ENCODE measurements at places on chromosomes 5 and 9.
A peak's percentile ranks its signal among the peaks of the same experiment; 100 is the strongest.

GRCh38 chr5:135170500-135170899 lies 136.5 kb upstream of the PITX1 start:
- no peak for DNase-seq

GRCh38 chr5:154829181-154829588 lies 21.2 kb downstream of the FAXDC2 start:
- DNase-seq = no peak

DNA sequence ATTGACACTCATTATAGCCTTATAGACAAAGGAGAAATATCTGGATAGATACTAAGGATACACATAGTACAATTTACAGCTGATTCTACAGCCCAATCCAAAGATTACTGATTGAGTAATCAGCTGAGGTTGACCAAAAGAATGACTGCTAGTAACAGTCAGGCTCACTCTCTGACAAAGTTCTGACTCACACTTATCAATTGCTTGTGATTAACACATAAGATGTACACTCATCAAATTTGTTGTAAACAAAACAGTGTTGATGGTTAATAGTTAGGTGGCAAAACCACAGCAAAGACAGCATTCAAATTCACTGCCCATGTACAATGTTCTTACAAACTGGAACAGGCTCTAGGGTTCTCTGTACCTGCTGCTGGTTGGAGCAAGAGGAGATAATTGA lies 422.7 kb downstream of the TLE1 start:
- no peak for DNase-seq

- no peak for DNase-seq
Measured at GRCh38 chr9:86764221-86764624, 183.1 kb downstream of the GAS1 start.

GRCh38 chr5:52738095-52738506 lies 49.6 kb upstream of the ITGA1 start:
- DNase-seq = no peak

- no peak for DNase-seq
Measured at GRCh38 chr5:73007051-73007450, 51.2 kb downstream of the FCHO2 start.

GRCh38 chr9:128553728-128554127 lies 1.3 kb downstream of the SPTAN1 start:
- DNase-seq = no peak

- no peak for DNase-seq
Measured at GRCh38 chr5:83283761-83284160, 187.8 kb upstream of the VCAN start.

GRCh38 chr5:157799578-157799977 lies 56.1 kb downstream of the LSM11 start:
- no peak for DNase-seq

GRCh38 chr9:112049811-112050516 lies 125.1 kb downstream of the SUSD1 start:
- no peak for DNase-seq

DNA sequence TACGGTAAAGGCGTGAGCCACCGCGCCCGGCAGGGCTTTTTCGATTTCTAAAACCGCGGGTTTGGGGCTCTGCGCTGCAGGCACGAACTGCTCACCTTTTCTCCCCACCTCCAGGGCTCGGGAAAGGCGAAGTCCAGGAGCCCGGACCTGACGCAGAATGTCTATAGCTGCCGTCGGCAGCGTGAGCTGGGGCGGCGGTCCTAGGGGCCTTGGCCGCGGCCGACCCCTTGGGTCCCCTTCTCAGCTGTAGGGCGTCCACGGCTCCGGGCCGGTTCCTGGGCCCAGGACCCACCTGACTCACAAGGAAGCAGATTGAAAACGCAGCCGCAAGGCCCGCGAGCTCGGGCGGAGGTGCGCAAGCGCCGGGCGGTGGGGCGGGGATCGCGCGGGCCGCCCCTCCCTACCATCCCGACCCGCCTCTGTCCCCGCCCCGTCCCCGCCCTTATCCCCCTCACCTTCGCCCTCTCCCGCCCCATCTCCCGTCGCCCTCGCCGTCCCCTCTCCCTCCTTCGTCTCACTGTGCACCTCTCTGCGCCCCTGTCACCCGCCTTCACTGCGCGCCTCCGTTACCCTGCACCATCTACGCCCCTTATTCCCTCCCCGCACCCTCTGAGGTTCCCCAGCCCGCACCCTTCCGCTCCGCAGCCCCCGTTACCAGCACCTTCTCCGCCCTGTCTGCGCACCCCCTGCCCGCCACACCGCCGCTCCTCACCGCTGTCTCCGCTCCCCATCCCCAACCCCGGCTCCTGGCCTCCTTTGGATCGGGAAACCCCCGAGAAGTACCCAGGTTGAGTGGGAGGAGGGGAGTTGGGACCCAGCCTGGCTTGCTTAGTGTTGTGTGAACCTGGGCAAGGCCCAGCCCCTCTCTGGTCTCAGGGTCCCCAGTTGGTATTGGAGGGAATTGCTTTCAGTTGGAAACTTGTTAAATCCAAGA lies at the start of gene HDHD3:
HDHD3 (minus strand) TSS at position 353 of the 934 bp plus-strand sequence. CDS start 2,632 bp downstream, outside the sequence.
- DNase-seq = peak; percentile 78

DNA sequence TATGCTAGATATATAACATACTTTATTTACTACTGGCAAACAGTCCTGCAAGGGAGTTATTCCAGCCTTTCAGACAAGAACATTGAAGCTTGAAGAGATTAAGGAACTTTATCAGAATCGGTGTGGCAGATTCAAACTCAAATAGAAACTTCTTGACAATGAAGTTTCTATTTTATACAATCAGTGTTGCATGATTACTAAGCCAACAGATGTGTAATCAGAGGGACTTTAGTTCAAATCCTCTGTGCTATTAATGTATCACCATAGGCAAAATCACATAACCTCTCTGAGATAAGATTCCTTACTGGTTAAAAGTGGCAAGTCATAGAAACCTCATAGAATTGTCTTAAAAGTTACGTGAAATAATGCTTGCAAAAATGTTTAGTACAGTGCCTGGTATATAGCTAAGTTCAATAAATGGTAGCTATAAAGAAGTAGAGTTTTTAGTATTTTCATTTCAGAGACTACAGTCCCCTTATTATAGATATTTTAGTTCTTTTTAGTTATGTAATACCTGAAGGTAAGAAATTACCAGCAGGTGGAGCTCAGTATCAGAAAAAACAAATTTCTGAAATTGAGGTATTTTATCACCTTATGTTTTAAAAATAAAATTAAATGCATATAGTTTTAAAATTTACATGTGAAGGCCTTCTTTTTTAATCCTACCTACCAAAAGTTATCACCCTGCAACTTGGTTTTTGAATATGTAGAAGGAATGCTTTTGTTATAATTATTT lies 172.1 kb downstream of the FER start:
- DNase-seq = no peak

DNA sequence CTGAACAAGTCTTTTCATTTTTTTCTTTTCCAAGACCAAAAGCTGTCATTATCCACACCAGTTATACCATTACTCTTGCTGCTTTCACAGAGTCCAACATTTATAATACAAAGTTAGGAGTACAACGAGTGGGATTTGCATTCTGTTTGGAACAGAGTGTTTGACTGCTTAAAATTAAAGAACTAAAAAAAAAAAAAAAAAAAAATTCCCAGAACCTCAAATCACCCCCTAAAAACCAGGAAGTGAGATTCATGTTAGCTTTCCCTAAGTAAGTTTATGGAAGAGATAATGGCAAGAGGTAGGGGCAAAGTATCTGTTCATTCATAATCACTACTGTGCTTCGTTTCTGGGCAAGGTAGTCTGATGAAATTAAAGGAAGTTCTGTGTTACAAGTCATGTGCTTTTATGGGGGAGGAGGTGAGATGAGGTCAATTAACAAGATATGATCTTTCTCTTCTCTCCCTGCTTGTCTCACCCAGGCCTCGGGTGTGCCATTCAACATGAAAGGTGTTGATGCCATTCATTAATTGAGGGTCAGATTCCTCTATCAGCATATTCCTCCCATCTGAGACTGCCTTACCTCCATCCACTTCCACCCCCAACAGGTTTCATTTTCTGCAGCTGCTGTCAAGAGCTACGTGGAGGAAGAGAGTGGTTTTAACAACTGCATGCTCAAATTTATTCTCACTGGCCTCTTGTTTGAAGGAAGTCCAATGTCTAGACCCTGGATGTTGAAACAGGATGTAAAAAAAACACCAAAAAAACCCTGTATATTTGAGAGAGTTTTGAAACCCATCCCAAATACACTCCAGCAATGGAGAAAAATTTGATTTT lies 58.1 kb downstream of the MARCHF3 start:
- DNase-seq = no peak

DNA sequence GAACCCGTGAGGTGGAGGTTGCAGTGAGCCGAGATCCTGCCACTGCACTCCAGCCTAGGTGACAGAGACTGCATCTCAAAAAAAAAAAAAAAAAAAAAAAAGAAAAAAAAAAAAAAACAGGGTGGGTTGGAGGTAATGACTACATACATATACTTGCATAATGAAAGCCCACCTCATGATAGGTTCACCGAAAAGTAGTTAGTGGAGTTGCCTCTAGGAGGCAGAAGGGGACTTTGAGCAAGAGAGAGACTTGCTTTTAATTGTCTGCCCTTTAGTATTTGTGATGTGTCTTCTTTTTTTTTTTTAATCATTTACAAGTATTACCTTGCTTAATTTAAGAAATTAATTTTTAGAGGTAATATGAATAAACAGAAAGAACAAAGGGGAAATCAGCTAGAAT lies 99.8 kb downstream of the PPARGC1B start:
- no peak for DNase-seq

DNA sequence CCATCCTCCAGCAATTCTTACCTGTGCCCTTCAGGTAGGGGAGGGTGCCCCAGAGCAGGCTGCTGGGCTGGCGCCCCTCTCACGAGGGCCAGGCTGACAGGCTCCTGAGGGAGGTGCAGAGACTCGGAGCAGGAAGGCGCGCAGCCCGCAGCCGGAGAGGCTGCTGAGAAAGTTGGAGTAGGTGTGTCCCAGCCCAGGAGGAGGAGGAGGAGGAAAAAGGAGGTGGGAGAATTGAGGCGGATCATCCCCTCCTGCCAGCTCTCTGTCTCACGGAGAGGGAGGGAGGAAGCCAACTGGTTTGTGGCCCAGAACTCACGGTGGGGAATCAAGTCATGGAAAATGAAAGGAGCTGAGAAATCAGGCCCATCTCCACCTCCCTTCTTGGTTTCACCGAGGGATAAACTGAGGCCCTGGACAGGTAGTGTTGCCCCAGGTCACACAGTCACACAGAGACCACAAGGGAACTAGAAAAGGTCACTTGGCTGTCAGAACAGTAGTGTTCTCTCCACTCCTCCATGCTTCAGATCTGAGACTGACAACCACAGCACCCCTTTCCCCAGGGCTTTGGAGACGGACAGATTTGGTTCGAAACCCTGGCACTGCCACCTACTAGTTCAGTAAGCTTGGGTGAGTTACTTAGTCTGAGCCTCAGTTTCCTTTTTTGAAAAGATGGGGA lies at the start of gene FAT2:
FAT2 (minus strand) TSS at position 188 of the 676 bp plus-strand sequence. CDS start 22,400 bp downstream, outside the sequence.
- no peak for DNase-seq

DNA sequence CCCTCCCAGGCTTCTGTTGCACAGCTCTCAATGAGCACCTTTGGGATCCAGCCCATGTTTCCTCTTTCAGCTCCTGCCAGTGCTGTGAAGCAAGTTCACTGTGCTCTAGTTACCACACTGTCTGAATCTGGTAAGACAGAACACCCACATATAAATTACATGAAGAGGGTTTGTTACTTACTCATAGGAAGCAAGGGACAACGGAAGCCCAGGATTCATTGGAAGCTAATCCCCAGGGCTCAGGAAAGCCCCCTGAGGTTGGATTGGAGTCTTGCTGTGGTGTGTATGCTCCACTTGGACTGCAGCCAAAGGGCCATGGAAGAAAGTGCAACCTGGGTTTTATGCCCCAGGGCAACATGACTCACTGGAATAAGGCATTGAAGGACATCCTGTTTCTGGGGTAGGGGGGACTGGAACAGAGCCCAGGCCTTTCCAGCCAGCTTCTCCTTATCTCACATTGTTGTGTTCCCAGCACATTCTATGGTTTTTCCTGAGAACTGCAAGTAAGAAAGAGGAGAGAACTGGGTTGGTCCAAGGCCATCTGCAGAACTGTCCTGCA lies 15.6 kb upstream of the CLK4 start:
- DNase-seq = no peak

- no peak for DNase-seq
Measured at GRCh38 chr9:15433191-15433590, 10.5 kb downstream of the SNAPC3 start.

DNA sequence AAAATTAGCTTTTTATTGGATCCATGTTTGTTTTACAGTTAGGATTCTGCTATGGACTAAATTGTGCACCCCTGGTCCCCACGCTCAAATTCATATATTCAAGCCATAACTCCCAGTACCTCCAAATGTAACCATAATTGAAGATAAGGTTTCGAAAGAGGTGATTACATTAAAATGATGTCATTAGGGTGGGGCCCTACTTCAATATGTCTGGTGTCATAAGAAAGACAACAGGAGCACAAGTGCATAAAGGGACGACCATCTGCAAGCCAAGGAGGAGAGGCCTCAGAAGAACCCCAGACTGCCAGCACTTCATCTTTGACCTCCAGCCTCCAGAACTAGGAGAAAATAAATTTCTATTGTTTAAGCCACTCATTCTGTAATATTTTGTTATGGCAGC lies 7.4 kb upstream of the HNRNPA0 start:
- DNase-seq = no peak

DNA sequence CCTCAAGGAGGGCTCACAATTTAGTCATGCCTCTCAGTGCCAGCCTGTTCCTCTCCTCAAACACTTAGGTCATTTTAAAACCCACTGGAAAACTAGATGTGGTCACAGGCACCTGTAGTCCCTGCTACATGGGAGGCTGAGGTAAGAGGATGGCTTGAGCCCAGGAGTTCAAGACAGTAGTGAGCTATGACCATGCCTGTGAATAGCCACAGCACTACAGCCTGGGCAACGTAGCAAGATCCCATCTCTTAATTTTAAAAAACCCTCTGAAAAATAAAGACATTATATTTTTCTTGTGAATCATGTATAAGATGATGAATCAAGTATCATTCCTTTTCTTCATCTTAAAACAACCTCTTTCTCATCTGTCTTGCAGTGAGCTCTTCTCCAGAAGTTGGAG lies 45.8 kb downstream of the KLF4 start:
- no peak for DNase-seq

DNA sequence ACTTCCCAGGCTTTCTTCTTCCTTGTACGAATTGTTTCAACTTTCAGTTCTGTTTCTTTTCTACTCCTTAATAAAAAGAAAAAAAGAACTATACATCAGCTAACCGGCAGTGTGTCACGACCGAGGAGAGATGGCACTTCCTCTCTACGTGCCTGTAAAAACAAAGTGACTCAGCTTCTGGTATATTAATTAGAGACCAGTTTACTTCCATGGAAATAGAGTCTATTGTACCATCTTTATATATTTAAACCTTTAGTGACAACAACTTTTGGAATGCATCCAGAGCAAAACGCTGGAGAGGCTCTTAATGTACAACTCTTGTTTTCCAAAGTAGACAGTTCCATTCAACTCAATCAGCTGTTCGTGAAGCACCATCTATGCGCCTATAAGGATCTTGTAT lies 94.5 kb upstream of the LIFR start:
- no peak for DNase-seq

- DNase-seq = no peak
Measured at GRCh38 chr5:10584714-10585517, 21.0 kb downstream of the ANKRD33B start.

- no peak for DNase-seq
Measured at GRCh38 chr5:95861864-95862561, 39.5 kb upstream of the GLRX start.

- DNase-seq = no peak
Measured at GRCh38 chr5:172076761-172077244, 70.4 kb upstream of the FBXW11 start.

Measured in activated T-helper 1 cell treated with Interleukin-2 at 50 U/mL for 16 hours (primary cell).